ENCODE measurements at places on chromosomes 5 and 9.

DNA sequence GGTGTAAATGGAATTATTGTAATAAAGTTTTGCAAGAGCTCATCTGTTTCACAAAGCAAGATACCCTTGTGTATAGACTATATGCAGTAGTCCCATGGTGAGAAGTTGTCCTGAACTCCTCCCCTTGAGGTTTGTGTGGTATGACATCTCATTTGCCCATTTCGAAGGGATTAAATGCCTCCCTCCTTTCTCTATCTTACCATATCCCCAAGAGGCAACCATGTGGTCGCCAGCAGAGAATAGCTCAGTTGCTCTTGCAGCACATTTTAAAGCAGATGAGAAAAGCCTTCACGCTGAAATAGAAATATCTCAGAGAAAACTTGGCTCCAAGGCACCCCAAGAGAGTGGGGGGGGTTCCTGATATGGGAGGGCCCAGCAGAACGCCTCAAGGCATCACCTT is 4.6 kb downstream of the SEMA6A start:
- no peak for DNase-seq

GRCh38 chr9:16681652-16681987 is 188.8 kb downstream of the BNC2 start:
- DNase-seq: no peak

DNA sequence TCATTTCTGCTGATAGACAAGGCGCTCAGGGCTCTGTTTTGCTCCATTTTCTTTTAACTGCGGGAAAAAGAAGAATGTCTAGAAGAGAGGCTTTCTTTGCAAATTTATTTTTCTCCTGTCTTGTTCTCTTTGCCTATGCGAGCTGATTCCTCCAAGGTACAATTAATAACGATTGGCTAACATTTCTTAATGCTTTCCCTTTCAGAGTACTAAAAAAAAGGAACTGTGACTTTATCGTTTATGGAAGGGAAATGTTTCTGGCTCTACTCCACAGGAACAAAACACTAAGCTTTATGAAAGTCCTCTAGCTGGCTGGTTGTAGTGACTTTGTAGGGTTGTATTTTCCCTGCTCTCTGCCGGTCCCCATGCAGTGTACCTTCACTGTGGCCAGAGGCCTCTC is 11.7 kb downstream of the NSG2 start:
- DNase-seq: no peak

DNA sequence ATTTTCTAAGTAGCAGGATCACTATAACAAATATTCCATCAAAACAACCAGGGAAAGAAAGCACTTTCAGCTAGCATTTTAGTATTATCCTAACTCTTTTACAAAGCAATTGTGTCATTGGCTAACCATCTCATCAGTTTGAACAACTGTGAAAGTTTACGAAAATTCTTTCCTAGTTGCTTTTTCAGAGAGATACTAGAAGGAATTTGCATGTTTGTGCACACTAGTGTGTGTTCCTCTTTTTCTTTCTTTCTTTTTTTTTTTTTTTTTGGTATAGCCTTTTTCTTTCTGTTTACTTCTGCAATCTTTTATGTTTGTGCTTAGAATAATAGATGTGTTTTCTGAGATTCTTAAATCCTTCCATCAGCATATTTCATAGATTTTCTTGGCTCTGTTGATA is 124.7 kb upstream of the SEMA6A start:
- DNase-seq: no peak

GRCh38 chr5:178376921-178377582 is 144.4 kb upstream of the PHYKPL start:
- DNase-seq: no peak

DNA sequence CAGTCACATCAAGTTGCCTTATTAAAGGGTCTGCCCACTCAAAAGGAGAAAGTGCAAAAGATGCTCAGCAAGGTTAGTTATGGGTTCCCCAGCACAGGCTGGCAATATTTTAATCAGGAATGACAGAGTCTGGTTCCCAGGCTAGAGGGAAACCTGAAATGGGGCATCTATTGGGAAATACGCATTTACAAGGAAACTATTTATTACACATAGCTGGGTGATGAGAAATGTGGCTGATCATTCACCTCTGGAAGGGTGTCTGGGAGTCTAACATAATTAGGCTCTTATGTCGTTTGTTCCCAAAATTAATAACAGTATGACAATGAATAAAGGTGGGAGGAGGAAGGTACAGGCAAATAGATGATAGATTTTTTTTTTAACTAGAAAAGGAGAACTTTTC is 314.7 kb downstream of the ENC1 start:
- DNase-seq: no peak

DNA sequence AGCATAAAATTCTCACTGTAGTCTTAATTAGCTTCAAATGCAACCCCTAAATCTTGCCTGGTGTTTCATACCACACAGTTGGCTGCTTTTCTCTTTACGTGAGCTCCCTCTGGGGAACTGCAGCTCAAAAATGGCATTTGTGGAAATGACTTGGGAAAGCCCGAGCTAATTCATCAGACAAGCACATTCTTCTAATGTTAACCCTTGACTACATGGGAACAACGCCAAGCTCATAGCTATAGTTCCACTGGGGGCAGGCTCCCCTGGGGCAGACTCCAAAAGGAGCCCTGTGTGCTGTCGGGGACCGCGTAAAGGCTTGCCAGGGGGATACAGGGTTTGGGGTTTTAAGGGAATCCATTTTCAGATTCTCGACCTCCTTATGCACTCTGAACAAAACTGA is 301.4 kb upstream of the DAP start:
- no peak for DNase-seq

DNA sequence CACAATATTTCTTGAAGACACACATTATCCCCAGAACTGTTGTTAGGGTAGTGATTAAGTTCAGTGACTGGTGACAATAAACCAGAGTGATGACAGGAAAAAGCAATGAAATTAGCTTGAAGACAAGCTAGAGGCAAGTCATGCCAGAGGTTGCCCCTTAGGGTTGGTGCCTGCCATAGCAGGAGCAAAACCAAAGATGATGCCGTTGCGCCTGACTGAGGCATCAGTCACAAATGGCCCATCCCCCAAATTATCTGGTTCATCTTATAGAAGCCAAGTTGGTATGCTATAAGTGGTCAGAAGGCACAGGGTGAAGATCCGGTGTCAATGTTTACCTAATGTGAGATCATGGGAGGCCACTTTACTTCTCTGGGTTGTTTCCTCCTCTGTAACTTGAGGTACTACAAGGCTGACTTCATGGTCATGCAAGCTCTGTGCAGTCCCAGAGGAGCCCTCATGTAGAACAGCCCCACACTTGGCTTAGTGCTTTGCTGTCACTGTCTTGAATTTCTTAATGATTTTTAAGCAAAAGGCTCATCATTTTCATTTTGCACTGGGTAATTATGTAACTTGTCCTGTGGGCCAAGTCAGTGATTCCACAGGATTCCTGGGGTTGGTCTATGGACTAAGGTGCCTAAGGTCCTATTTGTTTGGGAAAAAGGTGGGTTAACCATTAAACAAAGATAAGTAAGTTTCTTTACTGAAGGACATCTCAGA is 211.3 kb downstream of the MAN2A1 start:
- no peak for DNase-seq

Measured in GM18507 (cell line).